ENCODE measurements at places on chromosomes 1 and 21. TPM values are rescaled to one million over a fixed set of nuclear protein-coding genes. Genes with fewer than 3 reads are reported as not detected.

DNA sequence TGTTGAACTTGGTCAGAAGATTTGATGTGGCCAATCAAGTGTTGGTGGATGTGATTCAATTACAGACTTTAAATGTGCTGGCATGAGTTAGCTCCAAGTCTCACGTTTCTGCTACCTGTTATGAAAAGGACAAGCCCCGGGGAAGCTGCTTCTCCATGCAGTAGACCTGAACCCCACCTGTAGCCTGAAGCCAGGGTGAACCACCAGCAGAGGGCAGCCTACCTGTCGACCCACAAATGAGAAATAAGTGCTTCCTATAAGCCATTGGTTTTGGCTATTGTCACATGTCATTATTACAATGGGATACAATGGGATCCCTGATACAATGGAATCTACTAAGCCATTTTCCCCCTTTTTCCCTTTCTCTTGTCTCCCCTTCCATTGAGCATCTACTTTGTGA lies 230.2 kb downstream of the PRDM2 start:
- DNase-seq: no peak

The TMEM240 gene
- 0.83 TPM for total RNA-seq

The SLC26A9 gene
- not detected for total RNA-seq

GRCh38 chr1:91092503-91092902 lies 70.7 kb upstream of the ZNF644 start:
- no peak for DNase-seq

DNA sequence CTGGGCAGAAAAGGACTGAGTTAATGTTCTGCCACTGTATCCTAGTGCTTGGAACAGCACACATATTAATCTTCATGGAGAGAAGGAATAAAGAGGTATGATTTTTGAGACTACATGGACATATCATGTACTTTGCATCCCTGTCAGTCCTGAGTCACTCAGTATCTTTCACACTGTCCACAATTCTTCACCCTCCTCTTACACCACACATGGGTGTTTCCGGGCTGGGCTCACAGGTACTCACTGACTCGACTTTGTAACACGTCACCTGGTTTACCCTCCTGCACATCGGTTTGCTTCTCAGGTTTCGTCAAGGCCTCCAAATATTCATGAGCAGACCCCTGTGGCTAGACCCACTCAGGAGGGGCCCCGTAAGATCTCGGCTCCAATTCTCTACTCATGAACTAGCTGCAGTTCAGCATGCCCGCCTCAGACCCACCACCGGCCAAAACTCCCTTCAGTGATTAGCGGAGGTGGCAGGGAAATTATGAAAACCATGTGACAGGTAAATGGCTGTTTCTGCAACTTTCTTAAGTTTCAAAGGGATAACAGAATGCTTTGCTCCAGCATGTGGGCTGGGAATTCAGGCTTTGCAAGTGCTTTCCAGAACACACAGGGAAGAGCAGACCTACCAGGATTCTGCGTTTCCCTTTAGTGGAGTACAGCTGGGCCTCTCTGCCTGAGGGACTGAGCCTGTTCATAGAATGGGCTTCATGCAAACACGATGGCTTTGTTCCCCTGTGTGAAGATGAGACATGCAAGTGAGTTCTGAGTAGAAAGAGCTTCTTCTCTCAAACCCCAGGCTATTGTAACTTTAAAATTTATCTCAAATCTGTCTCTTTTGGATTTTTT lies 31.3 kb upstream of the TRABD2B start:
- DNase-seq: no peak

The MX2 gene
- total RNA-seq: 0.69 TPM

DNA sequence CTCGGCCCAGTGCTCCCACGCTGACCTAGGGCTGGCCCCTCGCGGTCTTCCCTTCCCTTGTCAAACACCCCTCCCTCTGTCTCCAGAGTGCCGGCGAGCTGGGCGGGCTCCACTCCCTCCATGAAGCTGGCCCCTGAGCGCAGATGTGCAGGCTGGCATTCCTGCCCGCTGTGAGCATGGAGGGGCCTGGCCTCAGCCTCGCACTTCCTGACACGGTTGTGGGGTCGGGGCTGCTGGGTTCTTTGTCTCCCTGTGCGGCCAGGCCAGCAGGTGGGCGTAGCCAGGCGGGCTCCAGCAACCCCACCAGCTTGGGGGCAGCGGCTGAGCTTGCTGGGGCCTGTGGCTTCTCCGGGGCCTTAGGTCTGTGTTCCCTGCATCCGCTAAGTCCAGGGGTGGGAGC lies 14.2 kb upstream of the PEX10 start:
- no peak for DNase-seq

GRCh38 chr1:247113733-247114271 lies 9.6 kb upstream of the ZNF669 start:
- DNase-seq: no peak

Data from LHCN-M2 (cell line).